ENCODE measurements at places on chromosomes 1 and 21. TPM values are rescaled to one million over a fixed set of nuclear protein-coding genes. Genes with fewer than 3 reads are reported as not detected.

DNA sequence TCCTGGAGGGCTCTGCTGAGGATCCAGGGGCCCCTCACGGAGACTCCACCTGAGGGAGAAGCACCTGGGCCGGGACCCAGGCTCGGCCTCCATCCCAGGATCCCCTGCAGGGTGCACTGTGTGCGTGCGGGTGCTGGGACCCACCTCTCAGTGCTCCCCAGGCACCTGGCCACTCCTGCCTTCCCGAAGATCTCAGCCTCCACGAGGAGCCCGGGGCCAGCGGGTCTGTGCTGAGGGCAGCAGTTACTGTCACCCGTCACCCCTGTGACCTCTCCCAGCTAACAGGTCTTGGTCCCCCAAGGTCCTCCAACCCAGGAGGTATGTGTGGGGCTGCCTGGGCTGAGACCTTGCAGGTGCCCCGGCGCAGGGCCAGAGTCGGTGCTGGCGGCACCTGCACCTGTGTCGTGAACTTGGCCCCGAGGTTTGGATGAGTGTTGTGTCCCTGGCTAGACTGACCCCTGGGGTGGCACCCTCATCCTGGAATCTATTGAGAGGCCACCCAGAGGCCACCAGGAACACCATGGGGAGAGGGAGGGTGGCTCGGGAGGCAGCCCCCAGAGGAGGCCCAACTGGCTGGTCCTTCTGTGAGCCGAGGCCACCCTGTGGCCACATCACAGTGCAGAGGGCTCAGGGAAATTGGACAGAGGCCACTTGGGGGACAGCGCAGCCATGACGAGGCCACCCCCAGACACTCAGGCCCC, 17.7 kb downstream of the MORN1 start:
- no peak for DNase-seq

GRCh38 chr1:31944205-31945089, 6.3 kb upstream of the PTP4A2 start:
- DNase-seq = peak; percentile 65

AMY2A gene
- not detected for total RNA-seq

- DNase-seq = no peak
These were observed 35.8 kb downstream of the SSBP3 start for GRCh38 chr1:54370287-54370989.

RHBDL2 gene
- 1.8 TPM for total RNA-seq

DNA sequence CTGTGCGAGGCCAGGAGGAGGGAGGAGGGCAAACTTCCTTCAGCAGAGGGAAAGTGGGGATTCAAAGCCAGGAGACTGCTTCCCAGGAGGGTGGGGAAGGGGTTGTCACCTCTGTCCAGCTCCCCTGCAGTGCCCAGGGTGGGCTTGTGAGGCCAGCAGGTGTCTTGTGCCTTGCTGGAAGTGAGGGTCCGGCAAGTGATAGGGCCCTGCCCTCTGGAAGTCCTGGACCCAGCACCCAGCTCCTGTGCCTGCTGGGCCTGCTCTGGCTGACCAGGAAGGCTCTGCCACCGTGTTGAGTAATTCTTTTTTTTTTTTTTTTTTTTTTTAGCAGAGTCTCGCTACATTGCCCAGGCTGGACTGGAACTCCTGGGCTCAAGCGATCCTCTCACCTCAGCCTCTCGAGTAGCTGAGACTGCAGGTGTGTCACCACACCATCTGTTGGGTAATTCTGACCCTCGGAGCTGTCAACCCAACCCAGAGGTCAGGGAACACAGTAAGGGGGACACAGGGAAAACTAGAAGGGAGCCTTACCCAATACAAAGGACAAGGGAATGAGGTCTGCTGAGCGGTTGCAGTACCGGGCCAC, 1.0 kb downstream of the BEST4 start:
- DNase-seq = no peak

HSD3B2 gene
- not detected for total RNA-seq

DNA sequence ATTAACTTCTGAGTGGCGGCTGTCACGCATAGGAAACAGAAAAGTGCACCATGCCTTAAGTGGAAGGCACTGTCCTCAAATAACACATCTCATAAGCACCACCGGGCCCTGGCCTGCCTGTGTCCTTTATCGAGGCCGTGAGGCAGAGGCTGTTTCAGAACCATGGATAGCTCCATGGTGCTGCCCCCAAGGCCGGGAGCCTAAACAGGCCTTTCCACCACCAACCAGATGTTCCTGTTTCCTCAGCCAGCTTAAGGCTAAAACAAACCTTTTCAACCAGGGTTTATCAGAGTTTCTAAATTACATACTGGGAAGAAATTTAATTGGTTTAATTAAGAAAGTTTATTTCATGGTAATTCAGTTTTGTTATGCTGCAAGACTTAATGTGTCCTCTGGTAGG, 114.4 kb downstream of the DMRTA2 start:
- peak; percentile 29 for DNase-seq

DNA sequence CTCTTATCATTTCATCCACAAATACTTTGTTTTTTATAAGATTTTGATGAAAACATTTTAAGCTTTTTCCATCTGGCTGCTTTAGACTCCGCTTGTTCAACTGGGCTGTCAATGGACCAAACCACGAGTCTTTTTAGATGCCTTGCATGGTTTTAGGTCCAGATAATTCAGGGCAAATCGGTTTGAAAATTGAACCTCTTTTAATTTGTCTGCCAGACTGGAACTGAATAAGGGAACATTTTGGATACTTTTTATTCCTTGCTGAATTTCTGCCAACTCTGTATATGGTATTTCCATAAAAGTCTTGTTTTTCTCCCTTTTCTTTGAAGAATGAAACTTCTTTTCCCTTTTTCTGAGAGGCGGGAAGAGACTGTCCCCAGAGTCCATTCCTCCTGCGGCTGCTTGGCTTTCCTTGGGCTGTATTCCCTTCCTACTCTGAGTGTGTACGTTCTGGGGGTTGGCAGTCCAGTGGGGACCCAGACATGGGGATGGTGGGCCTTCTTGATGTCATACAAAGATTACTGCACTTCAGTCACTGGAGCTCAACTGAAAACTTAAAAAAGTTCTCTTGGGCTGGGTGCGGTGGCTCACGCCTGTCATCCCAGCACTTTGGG, 46.5 kb upstream of the CNN3 start:
- DNase-seq = no peak

GRCh38 chr1:69993810-69994209, 211.6 kb downstream of the LRRC40 start:
- no peak for DNase-seq

- peak; percentile 90 for DNase-seq
These were observed 119.1 kb downstream of the ACTL8 start for GRCh38 chr1:17874231-17874630.

DNA sequence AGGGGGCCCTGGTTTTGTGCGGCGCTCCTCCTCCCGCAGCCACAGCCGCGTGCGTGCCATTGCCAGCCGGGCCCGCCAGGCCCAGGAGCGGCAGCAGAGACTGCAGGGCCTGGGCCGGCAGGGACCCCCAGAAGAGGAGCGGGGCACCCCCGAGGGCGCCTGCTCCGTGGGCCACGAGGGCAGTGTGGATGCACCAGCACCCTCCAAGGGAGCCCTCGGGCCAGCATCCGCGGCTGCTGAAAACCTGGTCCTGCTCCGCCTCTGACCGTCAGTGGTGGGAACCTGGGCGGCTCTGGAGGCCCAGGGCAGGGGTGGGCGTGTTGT, 21.5 kb downstream of the PANK4 start:
- DNase-seq = no peak

Measured in renal cortical epithelial cell (primary cell).